ENCODE measurements at places on chromosomes 5 and 9. TPM values are rescaled to one million over a fixed set of nuclear protein-coding genes. Genes with fewer than 3 reads are reported as not detected.

The MPDZ gene
- 40.9 TPM for total RNA-seq

The TRIM7 gene
- total RNA-seq: 5.3 TPM

The ADAMTS16 gene
- total RNA-seq: 0.53 TPM

The WDR31 gene
- total RNA-seq: 0.99 TPM

The ST8SIA4 gene
- 1.6 TPM for total RNA-seq

The FBP1 gene
- total RNA-seq: 1.7 TPM

The ANP32B gene
- 30.8 TPM for total RNA-seq

The OBP2B gene
- not detected for total RNA-seq

The MUSK gene
- not detected for total RNA-seq

The HINT2 gene
- 13.8 TPM for total RNA-seq

The MRPL41 gene
- total RNA-seq: 74.2 TPM

The TAF1L gene
- not detected for total RNA-seq

The PRLR gene
- not detected for total RNA-seq

The CYFIP2 gene
- 47.5 TPM for total RNA-seq

The P4HA2 gene
- total RNA-seq: 151 TPM

The MYOZ3 gene
- total RNA-seq: 0.93 TPM

The GMCL2 gene
- total RNA-seq: not detected

The OCLN gene
- total RNA-seq: 7.4 TPM

The SPATA31E1 gene
- total RNA-seq: not detected

Measured in glomerular endothelial cell (primary cell).